ENCODE measurements at places on chromosomes 12 and 14.

GRCh38 chr12:28543021-28543890 is 353.0 kb downstream of the CCDC91 start:
- peak; percentile 11 for DNase-seq

- no peak for DNase-seq
Measured at GRCh38 chr14:22978981-22979671, 3.2 kb downstream of the AJUBA start.

- DNase-seq = no peak
Measured at GRCh38 chr14:77498984-77499527, 440 bp upstream of the ISM2 start.

GRCh38 chr12:132377147-132377546 is 47.8 kb upstream of the GALNT9 start:
- no peak for DNase-seq

GRCh38 chr12:63916561-63917476 is 72.3 kb downstream of the SRGAP1 start:
- no peak for DNase-seq

GRCh38 chr12:26122681-26123481 is 2.0 kb downstream of the BHLHE41 start:
- DNase-seq = no peak

DNA sequence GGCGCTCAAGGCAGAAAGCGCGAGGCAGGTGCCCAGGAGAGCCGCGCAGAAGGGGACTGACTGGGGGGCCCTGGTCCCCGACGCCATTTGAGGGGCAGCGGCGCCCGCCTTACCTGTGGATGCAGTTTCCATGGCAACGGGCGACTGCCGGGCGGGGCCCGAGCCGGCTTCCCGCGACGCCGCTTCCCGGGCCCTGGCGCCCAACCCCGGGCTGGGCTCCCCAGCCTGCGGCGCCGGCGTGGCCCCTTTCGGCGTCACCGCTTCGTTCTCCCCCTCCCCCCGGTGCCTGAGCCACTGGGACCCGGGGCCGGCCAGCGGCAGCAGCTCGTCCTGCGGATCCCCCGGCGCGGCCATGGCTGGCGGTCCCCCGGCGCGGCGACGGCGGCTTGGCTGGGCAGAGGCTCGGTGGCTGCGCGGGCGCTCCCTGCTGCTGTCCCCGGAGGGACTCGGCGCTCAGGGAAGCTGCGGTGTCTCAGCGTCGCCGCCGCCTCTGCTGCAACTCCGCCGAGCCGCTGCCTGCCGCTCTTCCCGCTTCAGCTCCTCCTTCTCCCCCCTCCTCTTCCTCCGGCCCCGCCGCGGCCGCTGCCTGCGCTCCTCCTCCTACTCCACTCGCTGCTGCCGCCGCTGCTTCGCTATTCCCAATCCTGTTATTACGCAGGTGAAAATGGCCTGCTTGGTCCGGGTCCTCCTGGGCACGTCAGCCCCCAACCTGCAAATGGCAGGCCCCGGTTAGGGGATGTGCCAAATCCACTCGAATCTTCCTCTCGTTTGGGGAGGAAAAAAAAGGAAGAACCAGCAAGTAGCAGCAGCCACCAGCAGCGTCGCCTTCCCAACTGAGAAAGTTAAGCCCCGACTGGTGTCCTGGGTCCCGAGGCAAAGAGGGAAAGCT is at the start of gene RTN1:
Gene RTN1 (minus strand): TSS at position 500 of the 889 bp plus-strand sequence. CDS start 146 bp downstream, at position 354.
- DNase-seq = no peak

DNA sequence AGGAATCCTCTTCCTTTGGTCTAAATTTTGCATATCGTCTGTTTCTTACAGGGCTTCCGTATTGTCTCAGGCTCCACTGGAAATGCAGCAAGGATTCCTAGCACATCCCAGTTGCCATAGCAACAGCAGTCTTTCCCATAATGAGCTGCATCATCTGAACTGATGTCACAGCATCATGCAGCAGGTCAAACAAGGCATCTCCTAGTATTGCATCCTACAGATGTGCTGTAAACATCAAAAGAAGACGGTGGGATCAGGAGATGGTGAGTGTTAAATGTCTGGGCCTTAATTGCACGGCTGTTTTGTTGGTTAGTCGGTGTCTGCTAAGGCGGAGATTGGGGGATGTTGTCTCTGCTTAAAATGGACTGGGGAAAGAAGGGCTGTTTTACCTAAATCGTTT is at the start of gene AKAP6:
Gene AKAP6 (plus strand): TSS at position 153 of the 400 bp plus-strand sequence. CDS start 104,196 bp downstream, outside the sequence.
- no peak for DNase-seq

All from CD4-positive, alpha-beta T cell treated with Interleukin-2 at 100 ng/mL for 4 hours (primary cell).